ENCODE measurements at places on chromosomes 3 and 15.

- no peak for DNase-seq
These were observed 55.5 kb upstream of the AGTR1 start for GRCh38 chr3:148642214-148642613.

DNA sequence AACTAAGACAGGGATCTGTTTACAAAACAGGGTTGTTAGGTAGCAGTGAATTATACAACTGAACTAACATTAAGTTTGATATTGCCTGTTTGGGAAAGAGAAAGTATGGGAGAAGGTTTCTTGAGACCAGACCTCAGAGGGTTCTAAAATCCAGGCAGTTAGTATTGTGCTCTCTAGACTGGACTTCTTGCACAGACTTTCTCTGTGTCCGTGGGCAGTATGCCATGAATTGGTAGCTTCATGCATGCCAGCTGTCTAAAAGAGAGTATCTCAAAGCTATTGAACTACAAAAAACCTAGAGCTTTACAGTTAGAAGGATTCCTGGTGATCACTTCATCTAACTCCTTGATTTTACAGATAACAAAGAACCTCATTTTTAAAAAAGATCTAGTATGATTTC lies 12.5 kb downstream of the SAMD7 start:
- DNase-seq = no peak

DNA sequence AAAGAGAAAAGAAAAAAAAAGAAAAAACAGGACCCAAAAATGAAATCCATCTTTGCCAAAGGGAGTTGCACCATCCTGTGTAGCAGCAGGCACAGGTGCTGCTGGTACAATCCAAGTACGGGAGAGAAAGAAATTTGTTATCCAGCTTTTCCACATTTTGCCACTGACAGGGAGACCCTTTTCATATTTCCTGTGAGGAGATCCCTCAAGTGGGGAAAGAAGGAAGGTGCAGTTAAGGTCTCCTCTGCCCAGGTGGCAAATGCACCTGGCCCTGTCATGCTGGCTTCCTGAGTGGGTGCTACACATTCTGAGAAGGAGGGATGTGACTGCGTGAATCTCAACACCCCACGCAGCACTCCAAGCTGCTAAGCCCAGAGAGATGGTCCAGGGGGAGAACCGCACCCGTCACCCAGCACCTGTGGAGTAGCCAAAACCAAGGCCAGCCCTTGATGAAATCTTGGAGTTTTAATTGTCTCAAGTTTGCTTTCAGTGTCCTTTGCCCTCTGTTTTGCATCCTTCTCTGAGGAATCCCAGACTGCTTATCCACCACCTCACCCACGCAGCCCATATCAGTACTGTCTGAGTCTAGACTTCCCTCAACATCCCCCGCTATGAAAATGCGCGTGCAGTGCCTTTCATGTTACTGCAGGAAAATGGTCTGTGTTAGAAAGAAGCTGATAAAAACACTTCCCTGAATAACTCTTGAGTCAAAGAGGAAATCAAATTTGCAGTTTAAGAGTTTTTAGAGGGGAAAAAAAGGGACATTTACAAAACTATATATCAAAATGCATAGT lies 141.9 kb upstream of the THBS1 start:
- DNase-seq = no peak

- no peak for DNase-seq
These were observed 26.5 kb downstream of the MEF2A start for GRCh38 chr15:99592145-99592791.

DNA sequence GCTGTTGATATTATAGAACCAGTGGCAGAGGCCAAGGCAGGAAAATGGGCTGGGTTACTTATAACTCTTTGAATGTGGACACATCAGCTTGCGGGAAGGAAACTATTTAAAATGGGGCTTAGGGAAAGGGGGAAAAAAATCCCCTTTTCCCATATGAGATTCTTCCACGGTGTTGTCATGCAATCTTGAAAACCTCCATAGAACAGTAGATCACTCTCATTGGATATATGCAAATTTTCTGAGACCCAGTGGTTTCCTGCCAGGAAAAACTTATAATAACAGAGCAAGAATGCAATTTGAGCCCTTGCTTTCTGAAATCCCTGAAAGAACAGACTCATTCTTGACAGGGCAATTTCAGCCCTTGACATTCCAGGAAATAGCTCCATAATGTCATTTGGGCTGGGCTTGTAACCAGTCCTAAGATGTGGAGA lies 31.1 kb downstream of the TMEM212 start:
- peak; percentile 44 for DNase-seq

DNA sequence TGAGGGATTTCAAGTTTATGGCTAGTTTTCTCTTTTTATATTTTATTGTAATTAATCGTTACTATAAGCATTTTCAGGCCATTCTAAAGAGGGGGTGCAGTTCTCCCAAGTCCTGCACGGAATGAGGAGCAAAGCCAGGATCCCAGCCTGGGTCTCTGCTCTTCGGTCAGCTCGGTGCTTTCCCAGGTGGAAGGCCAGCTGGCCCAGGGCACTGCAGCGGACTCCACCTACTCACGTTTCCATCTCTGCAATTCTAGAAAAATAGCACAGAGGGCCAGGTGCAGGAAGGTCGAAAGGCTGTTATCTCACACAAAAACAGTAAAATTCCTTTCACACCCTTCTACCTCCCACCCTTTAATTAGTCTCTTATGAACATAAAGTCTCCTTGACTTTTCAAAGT lies 59.5 kb upstream of the HES1 start:
- DNase-seq = no peak

GRCh38 chr3:190972840-190973270 lies 110.4 kb upstream of the GMNC start:
- DNase-seq = no peak

DNA sequence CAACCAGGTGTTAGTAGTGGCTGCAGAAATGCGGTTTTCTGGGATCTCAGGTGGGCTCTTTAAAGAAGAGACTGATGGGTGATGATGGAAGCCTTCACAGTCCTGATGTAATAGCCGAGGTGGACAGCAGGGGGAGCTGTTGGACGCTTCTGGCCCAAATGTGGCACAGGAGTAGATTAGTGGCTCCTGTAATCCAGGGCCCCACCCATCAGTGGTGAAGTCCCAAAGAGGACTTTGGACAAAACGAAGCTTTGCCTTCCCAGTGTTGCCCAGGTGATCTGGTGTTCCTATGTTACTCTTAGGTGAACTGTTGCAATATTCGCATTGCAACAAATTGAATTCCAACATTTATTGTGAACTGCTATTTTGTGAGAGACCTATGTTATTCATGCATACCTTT lies 31.8 kb upstream of the MYZAP start:
- DNase-seq = no peak

- DNase-seq = no peak
These were observed 12.1 kb downstream of the HEMK1 start for GRCh38 chr3:50581459-50581842.

GRCh38 chr3:134002306-134002705 lies 27.4 kb downstream of the SLCO2A1 start:
- DNase-seq = no peak

All from smooth muscle cell of the brain vasculature (primary cell).